ENCODE measurements at places on chromosomes 13 and 19.
A peak's percentile ranks its signal among the peaks of the same experiment; 100 is the strongest.

DNA sequence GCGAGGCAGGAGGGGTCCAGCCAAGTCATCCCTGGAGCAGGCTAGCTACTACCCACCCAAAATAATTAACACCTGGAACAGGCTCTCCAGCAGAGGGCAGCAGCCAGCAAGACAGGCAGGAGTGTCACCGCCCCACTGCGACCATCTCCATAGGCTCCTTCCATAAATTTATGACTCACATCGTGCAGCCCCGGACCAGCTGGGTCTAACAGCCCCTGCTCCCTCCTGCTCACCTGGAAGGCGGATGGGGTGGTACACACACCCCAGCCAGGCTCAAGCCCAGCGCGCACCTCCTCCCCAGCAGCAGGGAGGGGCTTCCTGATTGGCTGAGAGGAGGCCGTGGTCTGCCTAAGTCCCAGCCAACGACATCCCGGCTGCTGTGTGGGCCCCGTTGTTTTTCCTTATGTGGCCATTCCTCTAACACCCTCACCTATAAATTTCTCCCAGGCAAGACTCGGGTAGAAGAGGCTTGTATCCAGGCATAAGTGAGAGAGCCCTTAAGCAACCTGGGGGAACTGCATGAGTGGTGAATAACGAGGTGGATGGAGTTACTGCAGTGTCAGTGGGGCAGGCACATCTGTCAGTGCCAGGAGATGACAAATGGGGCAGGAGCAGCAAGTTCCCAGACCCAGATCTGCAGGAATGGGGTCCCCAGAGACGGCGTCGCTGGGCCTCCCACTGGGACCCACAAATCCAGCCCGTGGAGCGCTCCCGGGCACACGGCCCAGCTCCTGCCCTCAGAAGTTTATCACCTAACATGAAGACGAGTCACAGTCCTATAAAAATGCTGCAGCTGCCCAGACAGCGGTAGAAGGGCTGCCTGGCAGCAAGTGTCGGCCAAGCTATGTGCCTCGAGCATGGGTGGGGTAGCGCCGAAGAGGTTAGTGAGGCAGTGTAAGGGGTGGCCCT, 43.1 kb downstream of the CEBPG start:
- DNase-seq = no peak

- no peak for DNase-seq
These were observed 7.1 kb upstream of the KL start for GRCh38 chr13:33008946-33009722.

DNA sequence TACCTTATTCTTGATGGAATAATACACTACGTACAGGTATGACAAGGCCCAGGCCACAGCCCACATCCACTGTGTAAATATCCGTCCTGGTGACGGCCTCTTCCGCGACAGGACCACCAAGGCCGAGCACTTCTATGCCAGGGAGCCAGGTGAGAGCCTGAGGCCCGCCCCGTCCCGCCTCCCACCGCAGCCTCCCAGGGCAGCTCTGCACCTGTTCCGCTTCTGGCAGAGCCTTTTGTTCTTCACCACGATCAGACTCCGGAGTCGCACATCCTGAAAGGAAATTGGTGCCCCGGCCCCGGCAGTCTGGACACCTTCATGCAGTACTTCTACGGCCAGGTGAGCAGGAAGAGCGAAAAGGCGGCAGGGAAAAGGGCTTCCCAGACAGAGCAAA, 10.6 kb upstream of the ZNF358 start:
- DNase-seq = no peak

DNA sequence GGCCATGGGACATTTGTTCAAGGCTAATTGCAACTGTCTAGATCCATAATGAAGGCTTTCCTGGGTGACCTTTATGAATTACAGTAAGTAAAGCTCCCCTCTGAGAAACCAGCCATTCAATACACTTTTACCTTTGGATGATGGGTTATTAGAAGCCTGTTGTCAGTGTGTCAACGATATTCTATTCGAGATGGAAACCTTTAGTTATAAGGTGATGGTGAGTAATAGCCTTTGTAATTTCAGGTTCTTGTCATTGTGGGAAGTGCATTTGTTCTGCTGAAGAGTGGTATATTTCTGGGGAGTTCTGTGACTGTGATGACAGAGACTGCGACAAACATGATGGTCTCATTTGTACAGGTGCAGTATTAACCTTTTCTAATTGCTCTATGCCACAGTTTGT, 261.7 kb downstream of the ITGBL1 start:
- DNase-seq = peak; percentile 69

DNA sequence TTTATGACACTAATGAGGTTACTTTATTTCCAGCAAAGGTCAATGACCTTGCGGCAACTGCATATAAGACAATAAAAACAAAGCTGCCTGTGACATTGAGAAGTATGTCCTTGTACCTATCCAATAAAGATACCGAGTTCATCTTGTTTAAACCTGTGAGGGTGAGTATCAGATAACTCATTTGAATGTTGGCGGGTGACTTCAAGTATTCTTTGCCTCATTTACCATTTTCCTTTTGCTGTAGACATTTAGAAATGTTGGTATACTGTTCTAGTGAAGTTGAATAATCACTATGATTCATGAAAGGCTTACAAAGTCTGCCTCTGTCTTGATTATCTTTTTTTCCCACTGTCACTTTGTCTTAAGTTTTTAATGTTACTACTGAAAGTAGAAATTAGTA, 65.0 kb downstream of the COG3 start:
- DNase-seq = no peak

- DNase-seq = peak; percentile 47
These were observed 4.2 kb downstream of the KLK3 start for GRCh38 chr19:50858886-50859285.

DNA sequence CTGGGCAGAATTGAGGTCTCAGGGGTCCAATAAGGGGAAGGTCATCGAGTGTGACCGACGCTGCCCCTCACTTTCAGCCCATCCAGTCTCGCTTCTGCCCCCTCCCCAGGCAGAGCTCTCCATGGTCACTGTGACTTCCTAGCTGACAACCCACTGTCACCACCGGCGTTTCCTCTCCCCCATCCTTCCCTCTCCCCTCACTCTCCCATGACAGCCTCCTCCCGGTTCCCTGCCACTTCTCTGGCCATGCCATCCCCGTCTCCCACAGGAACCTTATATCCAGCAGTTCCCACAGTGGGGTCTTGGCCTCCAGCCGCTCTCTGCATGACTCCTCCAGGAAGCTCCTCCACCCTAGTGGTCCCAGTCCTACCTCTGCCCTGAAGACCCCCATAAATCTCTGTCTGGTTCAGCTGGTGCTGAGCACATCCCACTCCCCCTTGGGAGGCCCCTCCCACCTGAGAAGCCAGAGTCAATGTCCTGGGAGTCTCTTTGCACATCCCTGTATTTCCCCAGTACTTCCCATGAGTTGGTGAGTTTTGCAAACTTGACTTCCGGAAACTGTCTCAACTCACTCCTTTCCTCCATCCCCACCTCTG, 24.7 kb upstream of the CD33 start:
- no peak for DNase-seq

DNA sequence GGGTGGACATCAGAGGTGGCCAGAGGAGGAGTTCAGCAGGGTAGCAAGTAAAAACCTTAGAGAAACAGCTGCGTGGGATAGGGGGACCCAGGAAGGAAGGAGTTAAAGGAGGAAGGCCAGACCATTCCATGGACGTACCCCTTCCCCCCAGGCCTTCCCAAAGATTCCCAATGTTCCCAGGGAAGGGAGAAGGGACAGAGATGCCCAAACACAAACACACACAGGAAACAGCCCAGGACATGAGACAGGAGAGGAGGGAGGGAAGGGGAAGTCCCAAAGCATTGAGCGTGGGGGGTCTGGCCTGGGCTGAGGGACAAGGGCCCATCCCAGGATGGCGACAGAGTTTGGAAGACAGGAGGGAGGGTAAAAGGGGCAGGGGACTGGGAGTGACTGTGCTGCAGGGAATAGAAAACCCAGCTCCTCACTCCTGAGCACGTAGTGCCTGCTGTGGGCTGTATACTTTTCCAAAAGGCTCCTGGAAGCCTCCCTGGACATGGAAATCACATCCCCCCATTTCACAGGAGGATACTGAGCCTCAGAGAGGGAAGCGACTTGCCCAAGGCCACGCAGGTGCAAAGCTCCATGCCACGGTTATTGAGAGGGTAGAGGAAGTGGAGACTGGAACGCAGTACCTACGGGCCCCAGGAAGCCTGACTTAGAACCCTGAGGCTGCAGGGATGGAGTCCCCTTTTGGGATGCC, 1.1 kb downstream of the SYDE1 start:
- no peak for DNase-seq

- no peak for DNase-seq
These were observed 15.2 kb upstream of the SLC1A5 start for GRCh38 chr19:46803555-46803954.

GRCh38 chr19:15101479-15102082, 5.6 kb upstream of the SYDE1 start:
- DNase-seq = no peak

- no peak for DNase-seq
These were observed 13.2 kb downstream of the CLEC4G start for GRCh38 chr19:7718668-7719067.

- no peak for DNase-seq
These were observed 508.6 kb upstream of the KLHL1 start for GRCh38 chr13:70616847-70617246.

GRCh38 chr19:28199323-28199722, 1013.6 kb downstream of the UQCRFS1 start:
- no peak for DNase-seq

DNA sequence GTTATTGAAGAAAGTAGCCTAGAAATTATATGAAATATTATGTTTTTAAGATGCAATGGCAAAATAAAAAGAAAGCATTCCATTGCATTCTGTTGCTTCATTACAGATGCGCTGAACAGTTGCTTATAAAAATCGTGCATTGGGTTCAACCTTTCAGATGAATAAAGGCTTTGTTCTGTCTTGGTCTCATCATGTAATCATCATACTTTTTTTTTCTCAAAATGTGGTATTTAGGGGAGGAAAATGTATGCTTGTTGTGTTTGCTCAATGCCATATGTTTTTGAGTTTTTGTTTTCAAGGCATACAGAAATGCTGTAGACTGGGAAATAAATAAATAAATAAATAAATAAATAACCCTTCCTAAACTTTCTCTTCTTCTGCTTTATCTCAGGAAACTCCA, 1.1 kb upstream of the MBNL2 start:
- DNase-seq = no peak

DNA sequence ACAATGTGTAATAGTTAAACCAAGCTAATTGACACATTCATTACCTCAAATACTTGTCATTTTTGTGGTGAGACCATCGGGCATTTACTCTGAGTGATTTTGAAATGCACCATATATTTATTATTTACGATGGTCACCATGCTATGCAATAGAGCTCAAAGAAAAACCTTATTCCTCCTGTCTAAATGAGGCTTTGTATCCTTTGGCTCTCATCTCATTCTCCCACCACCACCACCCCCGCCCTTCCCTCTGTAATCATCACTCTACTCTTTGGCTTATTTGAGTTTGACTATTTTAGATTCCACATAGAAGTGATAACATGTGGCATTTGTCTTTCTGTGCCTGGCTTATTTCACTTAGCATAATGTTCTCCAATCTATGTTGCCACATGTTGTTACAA, 124.9 kb downstream of the CYSLTR2 start:
- no peak for DNase-seq

- DNase-seq = no peak
These were observed 53.6 kb downstream of the TDRD12 start for GRCh38 chr19:32773126-32773525.

DNA sequence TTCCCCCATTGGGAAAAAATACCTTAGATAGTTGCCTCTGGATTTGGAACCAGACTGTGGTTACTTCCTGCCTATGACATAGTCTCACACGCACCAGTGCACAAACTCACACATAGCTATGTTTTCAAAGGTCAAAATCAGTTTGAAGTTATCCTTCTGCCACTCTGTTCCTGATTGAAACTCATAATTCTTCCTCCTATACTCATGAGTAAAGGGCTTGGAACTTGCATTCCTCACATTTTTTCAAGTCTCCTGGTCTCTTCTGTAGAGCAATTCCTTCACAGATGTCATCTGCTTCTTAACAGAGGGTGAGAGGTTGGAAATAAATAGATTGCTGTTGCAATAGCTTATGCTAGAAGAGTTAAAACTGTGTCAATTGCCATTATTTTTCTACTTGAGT, 18.6 kb upstream of the POSTN start:
- DNase-seq = no peak

DNA sequence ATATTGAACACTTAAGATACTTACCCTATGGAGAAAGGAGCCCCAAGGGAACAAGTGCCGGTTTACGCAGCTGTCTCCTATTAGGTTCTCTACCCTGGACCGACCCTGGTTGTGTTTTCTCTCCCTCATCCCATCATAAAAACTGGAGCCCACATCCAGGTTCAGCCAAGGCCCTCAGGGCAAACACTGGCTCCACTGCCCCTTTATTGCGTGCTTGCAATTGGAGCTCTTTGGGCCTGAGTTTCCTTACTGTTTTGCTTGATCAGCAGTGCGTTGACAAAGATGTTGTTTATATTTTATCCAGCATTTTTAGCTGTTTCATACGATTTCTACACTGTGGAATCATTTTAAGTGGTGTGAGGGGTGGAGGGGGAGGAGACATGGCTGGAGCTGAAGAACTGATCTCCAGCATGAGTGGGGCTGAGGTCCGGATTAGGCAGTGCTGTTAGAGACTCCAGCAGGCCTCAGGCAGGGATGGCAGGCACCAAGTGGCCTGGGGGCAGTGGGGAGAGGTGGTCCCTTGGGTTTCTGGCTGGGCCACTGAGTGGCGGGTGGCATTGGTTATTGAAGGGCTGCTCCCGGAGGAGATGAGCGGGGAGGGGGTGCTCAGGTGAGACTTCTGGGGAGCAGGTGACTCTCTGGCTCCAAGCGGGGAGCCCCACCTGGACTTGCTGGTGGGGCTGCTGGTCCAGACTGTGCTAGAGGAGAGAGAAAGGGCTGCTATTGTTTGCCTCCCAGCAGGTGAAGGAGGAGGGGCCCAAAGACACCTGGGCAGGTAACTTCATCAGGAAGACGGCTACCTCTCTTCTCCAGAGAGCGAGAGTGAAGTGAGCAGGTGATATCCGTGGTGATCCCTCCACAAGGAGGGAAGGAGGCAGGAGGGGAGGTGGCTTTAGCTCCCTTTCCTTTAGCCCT, 62.4 kb upstream of the RNF113B start:
- DNase-seq = peak; percentile 49

- DNase-seq = no peak
These were observed 9.8 kb downstream of the ATP13A1 start for GRCh38 chr19:19653597-19654147.

DNA sequence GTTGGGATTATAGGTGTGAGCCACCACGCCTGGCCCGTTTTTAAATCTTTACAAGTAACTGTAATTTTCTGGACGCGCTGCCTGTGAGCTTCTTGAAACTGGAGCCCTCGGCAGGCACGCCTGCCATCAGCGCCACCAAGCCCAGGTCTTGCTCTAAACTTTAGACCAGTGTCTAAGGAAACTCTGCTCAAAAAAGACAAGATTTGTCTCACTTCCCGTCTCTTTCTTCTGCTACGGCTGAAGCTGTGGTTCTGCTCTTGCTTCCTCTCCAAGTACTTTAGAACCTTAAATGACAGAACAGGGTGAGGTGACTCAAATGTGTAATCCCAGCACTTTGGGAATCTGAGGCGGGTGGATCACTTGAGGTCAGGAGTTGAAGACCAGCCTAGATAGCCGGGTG, 24.9 kb downstream of the RCN3 start:
- DNase-seq = no peak

Data from NCI-H1417 treated with DMSO at 0.1 percent for 48 hours (cell line).